ENCODE measurements at places on chromosomes 6 and 20.

GRCh38 chr6:74671558-74672025, 534.3 kb downstream of the COL12A1 start:
- DNase-seq: no peak

- DNase-seq: no peak
Measured at GRCh38 chr20:54305421-54305820, 97.5 kb downstream of the PFDN4 start.

- no peak for DNase-seq
Measured at GRCh38 chr20:41927655-41928054, 309.5 kb upstream of the CHD6 start.

- peak; percentile 71 for DNase-seq
Measured at GRCh38 chr6:97186416-97186999, 96.5 kb downstream of the MMS22L start.

GRCh38 chr6:15523679-15524630, 138.9 kb downstream of the DTNBP1 start:
- DNase-seq: peak; percentile 11

- DNase-seq: no peak
Measured at GRCh38 chr6:13523826-13524622, 36.6 kb upstream of the GFOD1 start.

GRCh38 chr6:70839286-70840266, 117.3 kb downstream of the B3GAT2 start:
- no peak for DNase-seq

GRCh38 chr6:111588366-111588765, 17.3 kb downstream of the TRAF3IP2 start:
- no peak for DNase-seq

DNA sequence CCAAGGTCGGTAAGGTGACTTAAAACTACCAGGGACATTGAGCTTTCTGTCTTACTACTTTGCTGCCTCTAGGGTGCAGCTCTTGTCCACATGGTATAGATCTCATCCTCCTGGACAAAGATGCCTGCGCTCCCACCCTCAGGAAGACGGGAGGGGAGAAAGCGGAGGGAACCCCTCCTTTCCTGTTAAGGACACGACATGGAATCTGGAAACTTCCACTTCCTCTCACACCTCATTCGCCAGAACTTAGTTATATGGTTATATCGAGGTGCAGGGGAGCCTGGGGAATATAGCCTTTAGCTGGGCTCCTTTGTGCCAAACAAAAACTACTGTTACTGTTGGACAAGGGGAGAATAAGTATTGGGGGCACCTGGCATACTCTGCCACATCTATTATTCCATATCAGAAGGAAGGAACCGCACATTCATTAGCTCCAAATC, 224.3 kb upstream of the TSHZ2 start:
- DNase-seq: no peak

DNA sequence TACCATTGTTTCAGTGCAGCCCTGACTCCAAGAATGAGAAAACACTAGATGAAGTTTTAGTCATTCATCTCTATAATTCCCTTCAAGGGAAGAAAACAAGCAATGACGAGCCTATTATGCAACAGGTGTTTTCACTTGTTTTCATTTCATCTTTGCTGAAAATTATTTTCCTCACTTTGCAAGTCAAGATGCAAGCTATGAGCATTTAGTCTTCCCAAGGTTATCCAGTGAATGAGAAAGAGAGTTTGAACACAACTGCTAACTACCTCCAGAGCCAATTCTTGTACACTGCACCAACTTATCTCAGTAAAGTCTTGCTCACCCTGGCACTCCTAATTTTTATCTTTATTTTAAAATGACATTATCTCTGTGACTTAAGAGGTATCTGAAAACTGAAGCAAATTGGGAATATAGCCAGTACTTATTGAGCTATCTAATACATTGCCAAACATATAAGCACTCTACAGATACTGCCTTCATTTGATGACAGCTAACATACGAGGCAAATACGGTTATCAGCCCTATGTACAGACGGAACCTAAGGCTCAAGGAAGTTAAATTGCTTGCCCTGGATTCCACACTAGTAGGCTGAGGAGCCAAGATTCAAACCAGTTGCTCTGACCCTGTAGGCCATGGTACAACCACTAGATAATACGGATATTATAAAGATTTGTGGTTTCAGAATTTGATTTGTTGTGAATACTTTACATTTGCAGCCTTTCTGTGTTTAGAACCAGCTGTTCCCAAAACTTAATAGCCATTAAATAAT, 36.8 kb downstream of the MOXD1 start:
- no peak for DNase-seq

DNA sequence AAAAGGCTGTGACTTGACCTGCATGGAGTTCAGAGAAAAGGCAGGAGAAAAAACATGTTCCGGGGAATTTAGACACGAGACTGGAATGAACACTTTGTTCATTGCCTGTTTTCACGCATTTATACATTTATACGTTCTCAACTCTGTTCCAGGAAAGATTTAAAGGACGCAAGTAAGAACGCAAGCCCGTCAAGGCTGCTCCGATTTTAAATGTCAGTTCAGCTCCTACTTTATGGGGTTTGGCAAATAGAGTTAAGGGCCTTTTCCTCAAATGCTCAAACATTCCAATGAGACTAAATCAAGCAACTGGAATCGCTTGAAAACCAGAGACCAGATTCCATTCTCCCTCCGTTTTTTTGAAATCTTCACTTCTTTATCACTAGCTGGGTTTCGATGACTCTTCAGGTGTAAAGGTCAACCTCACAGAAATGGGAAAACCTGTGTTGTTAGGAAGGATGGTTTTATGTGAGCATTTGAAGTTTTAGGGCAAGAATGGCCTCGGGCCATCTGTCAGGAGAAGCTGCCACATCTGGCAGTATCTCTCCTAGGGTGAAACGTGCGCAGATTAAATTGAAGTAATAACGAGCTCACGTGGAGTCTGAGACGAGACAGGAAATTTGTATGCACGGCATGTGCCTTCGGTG, 24.9 kb downstream of the TTLL2 start:
- DNase-seq: no peak

GRCh38 chr6:156167016-156167624, 610.1 kb upstream of the ARID1B start:
- DNase-seq: no peak

DNA sequence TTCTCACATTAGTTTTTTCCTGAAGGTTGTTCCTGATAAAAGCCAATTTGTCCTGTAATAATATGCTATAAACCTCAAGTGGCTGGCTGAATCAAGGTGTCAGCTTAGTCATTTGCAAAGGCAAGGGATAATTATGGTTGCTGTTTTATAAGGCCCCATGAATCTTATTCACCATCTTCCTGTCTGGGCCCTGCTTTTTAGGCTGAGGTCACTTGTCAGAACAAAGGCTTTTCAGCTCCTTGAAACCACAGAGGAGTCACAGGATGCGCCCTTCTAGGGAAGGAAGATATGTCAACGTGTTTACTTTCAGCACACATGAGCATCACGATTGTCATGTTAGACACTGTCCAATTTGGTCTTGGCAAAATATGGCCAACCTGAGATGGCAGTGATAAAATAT, 64.8 kb upstream of the NAA20 start:
- no peak for DNase-seq

DNA sequence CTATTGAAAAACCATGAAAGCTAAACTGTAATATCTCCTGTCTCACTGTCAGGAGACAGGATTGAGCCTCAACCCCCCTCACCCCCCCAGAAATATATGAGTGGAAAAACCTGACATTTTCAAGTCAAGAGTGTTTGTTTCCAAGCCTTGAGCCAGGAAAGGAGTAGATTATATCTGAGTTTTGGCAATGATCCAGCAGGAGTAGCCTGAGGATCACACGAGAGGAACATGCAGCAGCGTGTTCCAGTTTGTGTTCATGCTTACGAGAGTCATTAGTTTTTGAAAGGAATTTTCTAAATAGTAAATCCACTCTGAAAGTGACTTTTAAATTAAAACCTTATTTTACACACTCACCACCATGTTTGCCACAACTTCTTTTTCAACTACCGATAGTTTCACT, 15.8 kb downstream of the IL22RA2 start:
- no peak for DNase-seq

DNA sequence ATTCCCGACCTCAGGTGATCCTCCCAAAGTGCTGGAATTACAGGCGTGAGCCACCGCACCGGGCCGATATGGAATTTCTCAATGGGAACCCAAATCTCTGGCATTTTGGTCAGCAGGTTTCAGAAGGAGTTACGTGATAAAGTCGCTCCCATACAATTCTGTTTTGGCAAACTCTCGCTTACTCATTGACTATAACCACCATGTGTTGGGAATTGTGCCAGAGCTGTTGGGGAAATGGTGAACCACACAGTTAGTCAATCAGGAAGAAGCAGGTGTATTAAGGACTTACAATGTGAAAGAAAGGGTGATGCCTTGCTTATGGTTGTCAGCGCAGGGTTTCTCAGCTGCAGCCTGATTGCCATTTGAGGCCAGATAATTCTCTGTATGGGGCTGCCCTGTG, 410.5 kb downstream of the QKI start:
- no peak for DNase-seq

DNA sequence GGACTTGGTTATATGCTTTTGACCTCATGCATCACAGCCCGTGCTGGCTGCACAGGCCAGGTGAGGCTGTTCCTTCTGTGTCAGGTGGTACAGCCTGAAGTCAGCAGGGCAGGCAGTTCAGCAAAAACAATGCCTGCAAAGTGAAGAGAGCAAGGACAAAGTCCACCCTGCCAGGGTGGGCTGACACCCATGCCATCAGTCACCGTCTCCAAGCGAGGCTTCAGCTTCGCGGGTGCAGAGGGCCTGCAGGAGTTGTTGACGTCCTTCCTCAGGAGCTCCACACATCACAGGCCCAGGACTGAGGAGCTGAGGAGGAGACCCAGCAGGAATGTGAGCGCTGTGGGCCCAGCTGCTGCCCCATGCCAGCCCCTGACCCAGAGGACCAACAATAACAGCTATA, 111.3 kb downstream of the SASH1 start:
- no peak for DNase-seq

DNA sequence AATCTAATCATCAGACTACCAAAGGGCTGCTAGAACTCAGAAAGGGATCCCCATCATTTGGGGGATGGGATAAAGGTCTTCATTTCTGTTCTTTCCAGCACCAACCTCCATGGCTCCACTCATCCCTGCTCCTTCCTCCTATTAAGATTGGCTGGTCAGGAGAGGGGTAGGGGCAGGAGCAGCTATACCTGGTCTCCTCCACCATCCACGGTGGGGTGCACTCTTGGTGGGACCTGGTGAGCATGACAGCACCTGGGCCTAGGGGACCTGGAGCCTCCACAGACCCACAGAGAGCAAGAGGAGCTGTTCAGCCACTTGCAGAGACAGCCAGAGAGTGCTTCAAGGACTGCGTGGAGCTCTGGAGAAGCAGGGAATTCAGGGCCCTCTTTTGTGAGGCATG, 6.1 kb upstream of the ULBP2 start:
- DNase-seq: no peak

DNA sequence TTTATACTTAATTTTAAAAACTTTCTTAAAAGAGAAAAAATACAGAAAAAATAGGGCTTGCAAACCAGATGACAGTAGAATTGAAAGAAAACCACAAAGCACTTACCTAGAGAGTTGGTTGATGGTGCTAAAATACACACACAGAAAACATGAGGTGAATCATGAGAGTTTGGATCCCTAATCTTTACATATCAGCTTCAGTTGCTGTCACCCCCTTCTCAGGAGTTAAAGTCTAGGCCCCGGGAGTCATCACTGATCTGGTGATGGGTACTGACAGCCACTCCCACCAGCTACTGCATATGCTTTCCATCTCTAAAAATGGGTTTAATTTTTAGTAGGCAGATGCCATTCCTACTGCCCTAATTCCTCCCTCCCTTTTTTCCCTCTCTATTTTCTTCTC, 16.7 kb downstream of the TSBP1 start:
- no peak for DNase-seq

DNA sequence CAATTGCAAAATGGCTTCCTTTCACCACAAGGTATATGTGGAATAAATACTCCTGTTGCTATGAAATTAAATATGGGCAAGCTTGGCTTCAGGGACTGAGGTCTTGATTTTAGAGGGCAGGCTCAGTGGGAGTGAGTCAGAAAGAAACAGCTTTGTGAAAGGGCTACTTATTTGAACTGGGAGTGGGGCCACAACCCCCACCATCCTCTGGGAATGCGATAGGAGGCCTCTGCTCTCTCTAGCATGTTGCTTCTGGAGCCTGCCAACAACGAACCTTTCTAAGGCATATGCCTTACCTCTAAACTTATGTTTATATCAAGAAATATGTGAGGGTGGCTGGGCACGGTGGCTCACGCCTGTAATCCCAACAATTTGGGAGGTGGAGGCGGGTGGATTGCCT, 149.7 kb downstream of the LRRC1 start:
- no peak for DNase-seq

DNA sequence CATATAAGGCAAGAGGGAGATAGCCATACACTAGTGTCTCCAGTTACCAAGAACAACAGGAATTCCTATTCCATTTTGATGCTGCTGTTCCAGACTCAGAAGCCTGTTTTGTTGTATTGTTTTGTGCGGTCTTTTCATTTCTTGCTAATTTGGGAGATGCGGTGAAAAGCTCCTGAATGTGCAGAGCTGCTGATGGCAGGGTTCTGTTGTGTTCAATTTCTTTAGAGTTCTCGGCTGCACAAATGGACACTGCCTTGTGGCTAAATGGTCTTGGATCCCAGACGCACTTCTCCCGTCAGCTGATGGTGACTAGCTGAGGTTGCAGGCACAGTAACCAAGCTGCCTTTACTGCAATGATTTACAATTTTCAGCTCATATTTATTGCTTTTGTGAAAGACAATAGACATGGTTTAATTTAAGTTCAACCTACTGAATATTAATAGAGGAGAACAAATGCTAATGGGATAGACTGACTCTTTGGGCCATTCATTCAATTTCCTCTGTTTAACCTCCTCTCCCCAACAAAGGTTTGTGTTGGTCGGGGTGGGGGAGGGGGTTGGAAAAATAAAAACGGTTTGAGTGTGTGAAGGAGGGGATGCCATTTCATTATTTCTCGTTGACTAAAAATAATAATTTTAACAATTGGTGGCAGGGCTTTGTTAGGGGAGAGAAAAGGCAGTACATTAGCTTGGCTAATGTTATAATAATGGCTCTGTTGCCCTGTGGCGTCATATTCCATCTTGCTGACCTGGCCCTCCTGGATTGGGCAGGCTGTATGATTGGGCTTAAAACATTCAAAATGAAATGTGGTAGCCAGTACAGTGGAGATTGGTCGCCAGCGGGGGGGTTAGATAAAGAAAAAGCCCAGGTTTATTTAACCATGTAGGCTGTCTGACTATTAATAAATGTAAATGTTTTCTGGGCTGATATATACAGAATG, 159.5 kb downstream of the JARID2 start:
- no peak for DNase-seq

GRCh38 chr6:95866732-95867131, 149.0 kb upstream of the FUT9 start:
- DNase-seq: peak; percentile 16

- no peak for DNase-seq
Measured at GRCh38 chr20:58751979-58752378, 59.4 kb downstream of the NPEPL1 start.

- no peak for DNase-seq
Measured at GRCh38 chr6:112526594-112526993, 179.5 kb downstream of the RFPL4B start.

DNA sequence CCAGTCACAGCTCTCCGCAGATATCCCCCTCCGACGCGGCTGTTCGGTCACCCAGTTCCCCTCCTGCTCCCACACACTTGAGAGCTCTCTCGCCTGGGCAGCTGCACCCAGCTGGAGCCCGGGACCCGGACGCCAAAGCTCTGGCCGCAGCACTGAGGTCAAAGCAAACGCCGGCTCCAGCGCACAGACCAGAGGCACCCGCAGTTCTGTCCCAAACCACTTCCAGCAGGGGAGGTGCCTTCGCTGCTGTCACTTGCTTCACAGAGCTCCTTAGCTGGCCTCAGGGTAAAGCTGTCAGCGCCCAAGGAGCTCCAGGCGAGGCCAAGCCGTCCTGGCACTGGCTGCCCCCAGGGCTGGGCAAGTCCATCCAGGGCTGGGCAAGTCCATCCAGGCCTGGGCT, 27.9 kb downstream of the SLC2A4RG start:
- no peak for DNase-seq
